ENCODE measurements at places on chromosomes 11 and 22.

- DNase-seq = no peak
Observed at GRCh38 chr11:21398195-21398594, 728.8 kb downstream of the NELL1 start.

- no peak for DNase-seq
Observed at GRCh38 chr11:2721210-2721916, 21.6 kb upstream of the KCNQ1OT1 start.

- DNase-seq = no peak
Observed at GRCh38 chr22:45064313-45065278, 54.8 kb upstream of the PHF21B start.

DNA sequence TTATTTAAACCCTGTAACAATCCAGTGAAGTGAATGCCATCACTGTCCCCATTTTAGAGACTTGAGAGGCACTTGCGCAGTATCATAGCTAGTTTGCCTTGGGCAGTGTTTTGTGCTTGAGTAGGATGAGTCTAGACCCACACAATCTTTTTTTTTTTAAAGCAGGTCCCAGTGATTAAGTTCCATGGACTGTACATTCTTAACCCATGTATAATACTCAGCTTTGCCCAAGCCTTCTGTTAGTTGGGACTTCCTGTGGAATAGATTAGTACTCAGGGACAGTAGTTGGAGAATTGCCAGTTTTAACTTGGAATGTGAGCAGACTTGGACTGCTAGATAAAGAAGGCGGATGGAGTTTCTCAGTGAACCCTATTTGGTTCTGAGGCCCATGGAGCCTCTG, 108.6 kb upstream of the RASSF10 start:
- DNase-seq = no peak

- DNase-seq = no peak
Observed at GRCh38 chr11:128592454-128592853, 5.1 kb upstream of the ETS1 start.

GRCh38 chr11:86726118-86726753, 53.8 kb upstream of the ME3 start:
- no peak for DNase-seq

DNA sequence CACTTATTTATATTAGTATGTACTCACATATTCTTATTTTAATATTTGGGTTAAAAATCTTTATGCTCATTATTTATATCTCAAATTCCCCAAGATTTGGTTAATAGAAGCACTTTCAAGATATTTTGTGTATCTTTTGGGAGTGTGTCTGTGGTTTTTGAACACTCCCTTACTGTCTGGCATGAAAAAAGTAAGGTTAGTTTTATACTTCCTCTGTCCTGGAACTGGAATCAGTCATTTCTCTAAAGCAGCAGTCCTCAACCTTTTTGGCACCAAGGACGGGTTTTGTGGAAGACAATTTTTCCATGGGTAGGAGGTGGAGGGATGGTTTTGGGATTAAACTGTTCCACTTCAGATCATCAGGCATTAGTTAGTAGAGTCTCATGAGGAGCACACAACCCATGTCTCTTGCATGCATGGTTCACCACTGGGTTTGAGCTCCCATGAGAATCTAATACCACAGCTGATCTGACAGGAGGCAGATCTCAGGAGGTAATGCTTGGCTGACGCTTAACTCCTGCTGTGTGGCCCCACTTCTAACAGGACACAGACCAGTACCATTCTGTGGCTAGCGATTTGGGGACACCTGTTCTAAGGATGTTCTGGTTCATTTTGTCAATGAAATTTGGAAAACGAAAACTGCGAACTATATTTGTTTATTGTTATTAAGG, 60.2 kb downstream of the CASP12 start:
- DNase-seq = no peak

DNA sequence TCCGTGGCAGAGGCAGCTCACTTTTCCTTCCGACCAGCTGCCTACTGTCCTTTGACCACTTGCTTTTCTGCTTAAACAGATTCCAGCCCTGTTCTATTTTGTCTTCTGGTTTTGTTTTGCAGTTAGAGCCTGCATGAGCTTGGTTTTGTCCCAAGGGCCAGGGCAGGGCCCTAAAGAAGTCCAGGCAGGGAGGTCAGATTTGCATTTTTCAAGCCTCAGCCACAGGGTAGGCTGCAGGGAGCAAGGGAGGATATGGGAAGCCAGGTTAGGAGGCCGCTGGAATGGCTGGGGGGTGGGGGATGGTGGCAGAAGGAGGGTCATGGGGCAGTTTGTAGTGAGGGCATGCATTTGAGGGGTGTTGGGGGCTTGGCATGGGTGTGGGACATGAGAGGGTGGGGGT, 23.1 kb downstream of the FADD start:
- DNase-seq = no peak

DNA sequence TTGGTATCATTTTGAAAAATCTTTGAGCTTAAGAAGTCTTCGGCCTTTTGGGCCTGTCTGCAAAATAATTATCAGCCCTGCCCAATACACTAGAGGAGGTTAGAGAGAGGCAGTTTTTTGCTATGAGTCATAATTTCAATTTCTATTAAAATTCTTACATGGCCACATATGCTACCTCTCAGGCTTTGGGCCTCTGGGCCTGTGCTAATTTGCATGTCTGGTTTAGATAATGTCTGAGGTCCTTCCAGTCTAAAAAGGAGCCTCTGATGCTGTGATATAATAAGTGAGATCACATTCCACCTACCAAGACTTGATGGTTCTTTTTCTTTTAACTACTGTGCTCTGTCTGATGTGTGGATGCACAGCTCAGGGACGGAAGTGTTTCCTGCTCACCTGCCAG, 70.8 kb downstream of the KCNJ1 start:
- DNase-seq = no peak

DNA sequence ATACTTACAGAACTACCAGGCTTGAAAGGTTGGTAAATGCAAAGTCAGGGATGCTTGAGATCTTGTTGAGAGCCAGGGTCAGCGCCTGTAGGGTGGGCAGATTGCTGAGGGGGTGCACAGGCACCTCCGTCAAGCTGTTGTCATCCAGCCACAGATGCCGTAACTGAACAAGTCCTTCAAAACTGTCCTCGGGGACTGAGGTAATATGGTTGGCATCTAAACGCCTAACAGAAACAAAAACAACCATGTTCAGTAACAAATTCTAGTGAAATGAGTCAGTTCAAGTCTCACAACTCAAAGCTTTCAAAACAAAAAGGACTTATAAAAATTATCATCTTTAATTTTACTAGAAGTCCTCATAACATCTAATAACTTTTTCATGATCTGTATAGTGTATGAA, 22.2 kb upstream of the CCDC34 start:
- no peak for DNase-seq

GRCh38 chr11:64564947-64565889, 25.8 kb upstream of the SLC22A12 start:
- DNase-seq = no peak

- DNase-seq = no peak
Observed at GRCh38 chr11:24286238-24286637, 210.6 kb upstream of the LUZP2 start.

GRCh38 chr11:79366218-79366617, 74.6 kb downstream of the TENM4 start:
- DNase-seq = no peak
